ENCODE measurements at places on chromosomes 5 and 9.

DNA sequence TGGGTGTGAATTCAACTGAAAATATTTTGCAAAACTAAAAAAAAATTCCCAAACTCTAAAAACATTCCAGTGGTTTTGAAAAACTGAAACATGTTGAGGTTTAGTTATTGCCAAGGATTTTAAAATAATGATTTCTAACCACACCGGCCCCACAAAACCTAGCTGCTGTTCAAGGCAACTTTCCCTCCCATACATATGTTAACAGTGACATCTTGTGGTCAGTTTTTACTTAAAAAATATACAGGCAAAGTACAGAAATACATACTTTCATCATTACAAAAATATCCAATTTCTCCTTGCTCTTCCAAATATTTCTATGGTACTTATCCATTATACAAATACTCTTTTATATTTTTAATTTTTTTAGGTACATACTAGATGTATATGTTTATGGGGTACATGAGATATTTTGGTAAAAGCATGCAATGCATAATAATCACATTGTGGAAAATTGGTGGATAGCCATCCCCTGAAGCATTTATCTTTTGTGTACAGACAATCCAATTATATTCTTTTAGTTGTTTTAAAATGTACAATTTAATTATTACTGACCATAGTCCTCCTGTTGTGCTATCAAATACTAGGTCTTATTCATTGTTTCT lies 34.4 kb upstream of the MRPS30 start:
- DNase-seq: peak; percentile 4

GRCh38 chr5:89570557-89570956 lies 687.6 kb upstream of the MEF2C start:
- no peak for DNase-seq

DNA sequence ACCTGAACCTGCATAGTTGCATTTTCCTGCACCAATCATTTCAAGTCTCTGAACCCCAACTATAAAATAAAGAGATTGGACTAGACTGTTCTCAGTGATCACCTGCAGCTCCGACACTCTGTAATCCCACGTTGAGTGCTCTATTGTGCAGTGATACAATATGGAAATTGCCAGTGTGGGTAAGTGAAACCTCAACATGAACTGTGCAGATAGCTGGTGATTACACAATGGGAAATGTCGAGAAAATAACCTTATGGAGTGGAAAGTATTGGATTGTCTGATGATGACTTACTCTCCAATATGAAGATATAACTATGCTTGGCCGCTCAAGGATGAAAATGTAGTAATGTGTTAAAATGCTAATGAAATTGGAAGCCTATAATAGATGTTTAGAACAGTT lies 293.1 kb upstream of the BRINP1 start:
- DNase-seq: no peak

GRCh38 chr9:104514901-104515300 lies 10.8 kb downstream of the OR13F1 start:
- no peak for DNase-seq
